ENCODE measurements at places on chromosomes 3 and 15.

GRCh38 chr3:157836022-157836421, 270.2 kb downstream of the SHOX2 start:
- no peak for DNase-seq

DNA sequence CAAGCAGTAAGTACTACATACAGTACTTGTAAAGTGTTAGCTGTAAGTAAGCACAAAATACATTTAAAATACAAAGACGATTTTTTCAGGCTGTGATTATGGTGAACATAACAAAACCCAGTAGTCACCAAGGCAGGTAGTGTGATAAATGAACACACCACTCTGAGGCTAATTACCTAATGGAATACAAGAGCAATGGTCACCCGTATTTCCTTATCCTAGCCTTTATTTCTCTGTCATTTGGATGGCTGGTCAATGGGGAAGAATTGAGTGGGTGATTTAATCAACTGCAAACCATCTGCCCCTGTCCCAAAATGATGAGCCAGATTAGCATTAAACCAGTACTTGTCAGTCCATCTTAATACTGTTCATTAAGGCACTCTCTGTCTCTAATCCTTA, 89.2 kb upstream of the CGNL1 start:
- DNase-seq, result no peak

DNA sequence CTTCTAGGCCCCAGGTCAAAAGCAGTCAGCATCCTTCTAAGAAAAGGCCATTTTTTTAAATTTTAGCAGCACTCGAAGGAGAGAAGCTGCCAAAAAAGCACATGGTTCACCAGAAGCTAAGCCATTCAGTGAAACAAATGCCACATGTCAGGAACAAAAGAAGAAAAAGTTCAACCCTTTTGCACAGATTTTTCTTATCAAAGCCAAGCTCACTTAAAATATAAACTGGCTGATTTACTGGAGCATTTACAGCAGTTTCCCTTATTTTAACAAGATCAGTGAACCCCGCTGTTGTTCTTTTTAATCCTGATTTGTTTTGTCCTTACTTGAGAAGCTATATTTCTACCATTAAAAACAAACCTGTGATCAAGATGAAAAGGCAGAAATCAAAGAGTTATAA, 46.5 kb upstream of the SYNPR start:
- DNase-seq, result no peak

DNA sequence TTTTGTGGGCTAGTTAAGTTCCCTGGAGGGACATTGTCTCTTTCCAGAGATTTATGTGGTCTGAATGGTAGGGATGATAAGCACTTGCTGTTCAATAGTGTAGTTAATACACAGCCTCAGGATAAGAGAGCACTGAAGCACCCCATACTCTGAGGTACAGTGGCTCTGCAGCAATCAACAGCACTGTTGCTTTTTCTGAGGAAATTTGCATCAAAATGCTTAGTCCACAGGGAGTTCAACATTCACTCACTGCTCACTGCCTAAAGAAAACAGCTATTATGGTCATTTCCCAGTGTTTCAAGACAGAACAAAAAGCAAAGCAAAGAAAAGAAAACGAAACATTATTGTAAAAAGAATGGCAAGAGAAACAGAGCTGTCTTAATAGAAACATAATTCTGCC, 441.9 kb downstream of the PLOD2 start:
- DNase-seq, result no peak

DNA sequence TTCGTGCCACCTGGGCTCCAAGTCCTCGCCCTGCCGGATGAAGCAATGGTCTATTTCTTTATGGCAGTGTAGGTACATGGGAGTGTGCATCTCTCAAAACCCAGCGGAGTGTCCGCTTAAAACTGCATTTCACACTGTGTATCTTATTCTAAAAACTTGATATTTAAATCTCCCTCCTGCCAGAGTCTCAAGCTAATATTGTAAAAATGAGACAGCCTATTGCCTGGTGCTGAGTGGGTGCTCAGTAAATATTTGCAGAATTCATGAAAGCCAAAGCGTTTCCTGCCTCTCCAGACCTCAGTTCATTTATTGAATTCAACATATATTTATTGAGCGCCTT, 330 bp upstream of the TBC1D2B start:
- no peak for DNase-seq

GRCh38 chr3:129683201-129683600, 76.7 kb upstream of the PLXND1 start:
- no peak for DNase-seq

DNA sequence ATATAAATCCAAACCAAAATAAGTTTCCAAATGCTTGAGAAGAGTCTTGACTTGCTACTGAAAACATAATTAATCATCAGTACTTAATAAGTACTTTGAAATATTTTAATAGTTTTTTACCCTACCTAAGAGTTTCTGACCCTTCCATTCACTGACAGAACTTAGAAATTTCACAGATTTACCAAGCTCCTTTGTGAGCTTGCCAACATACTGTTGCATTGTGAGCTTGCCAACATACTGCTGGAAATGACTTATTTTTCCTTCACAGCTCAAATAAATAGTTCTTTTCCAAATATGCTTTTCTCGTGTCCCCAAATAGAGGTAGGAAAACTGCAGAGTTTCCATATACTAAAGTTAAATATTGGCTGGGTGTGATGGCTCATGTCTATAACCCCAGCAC, 9.6 kb upstream of the AADAC start:
- no peak for DNase-seq

DNA sequence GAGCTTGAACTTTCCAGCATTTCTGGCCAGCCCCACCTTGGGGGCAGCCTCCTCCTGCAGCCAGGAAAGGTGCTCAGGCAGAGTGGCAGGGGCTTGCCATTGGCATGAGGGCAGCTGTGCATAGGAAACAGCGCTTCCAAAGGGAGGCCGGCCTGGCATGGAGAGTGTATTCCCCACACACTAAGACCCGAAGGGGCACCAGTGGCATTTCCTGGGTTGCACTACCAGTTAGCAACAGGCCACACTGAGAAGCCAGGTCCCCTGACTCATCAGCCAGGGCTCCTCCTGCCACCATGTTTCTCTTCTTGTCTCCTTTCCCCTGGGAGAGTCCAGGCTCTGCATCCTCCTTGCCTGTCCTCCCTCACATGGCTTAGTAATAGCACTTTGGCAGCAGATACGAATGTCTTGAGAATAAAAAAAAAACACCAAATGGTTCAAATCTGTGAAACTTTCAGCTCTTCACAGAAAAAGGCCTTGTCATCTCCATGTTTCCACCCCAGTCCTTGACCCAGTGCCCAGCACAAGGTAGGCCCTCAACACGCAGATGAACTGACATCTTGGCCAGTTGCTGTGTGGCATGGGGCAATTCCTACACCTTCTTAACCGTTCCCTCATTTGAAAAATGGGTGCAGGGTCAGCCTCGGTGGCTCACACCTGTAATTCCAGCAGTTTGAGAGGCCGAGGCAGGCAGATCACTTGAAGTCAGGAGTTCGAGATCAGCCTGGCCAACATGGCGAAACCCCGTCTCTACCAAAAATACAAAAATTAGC, 180.4 kb downstream of the SMAD6 start:
- DNase-seq, result no peak

DNA sequence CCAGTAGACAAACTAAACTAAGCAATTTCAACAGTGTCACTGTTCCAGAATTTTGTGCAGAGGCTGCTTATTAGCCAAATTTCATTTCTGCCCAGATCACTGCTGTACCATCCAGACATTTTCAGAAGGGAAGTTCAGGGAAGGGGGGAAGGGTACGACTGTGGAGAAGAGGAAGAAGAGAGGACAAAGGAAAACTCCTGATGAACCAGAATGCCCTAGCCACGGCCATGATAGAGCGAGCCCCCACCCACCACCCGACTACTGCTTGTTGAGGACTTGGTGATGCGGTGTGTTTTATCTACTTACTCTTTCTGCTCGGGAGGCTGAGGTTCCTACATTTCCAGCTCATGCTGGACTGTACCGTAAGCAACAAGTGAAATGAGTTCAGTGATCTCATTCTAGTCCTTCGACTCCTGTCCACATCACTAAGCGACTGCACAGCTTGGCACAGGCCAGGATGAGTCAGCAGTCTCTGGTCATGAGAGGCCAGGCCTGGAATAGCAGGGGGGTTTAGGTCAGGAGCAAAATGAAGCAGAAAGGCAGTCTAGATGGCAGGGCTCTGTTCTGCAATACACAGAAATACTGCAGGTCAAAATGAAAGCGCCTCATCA, 330.8 kb downstream of the TIGIT start:
- DNase-seq, result no peak

GRCh38 chr3:136778865-136779264, 26.7 kb upstream of the STAG1 start:
- no peak for DNase-seq

GRCh38 chr3:10602271-10602670, 96.9 kb upstream of the ATP2B2 start:
- no peak for DNase-seq
